ENCODE measurements at places on chromosomes 5 and 9. TPM values are rescaled to one million over a fixed set of nuclear protein-coding genes. Genes with fewer than 3 reads are reported as not detected.

DNA sequence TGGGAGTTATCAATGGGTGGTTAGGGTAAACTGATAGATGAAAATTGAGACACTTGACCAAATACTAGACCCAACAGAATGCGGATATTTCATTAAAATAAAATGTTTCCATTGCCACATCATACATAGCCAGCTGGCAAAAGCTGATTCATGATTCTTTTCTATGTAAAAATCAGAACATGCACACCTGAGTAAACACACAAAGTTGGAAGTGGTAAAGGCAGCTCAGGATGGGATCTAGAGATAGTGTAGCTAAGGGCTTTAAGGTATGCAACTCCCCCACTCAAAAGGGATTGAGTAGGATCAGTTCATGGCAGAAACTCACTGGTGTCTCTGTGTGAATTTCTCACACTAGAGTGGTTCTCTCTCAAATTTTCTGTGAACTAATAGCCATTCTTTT lies 541.1 kb upstream of the GRAMD2B start:
- DNase-seq: no peak

The RNF183 gene
- 0.20 TPM for total RNA-seq

DNA sequence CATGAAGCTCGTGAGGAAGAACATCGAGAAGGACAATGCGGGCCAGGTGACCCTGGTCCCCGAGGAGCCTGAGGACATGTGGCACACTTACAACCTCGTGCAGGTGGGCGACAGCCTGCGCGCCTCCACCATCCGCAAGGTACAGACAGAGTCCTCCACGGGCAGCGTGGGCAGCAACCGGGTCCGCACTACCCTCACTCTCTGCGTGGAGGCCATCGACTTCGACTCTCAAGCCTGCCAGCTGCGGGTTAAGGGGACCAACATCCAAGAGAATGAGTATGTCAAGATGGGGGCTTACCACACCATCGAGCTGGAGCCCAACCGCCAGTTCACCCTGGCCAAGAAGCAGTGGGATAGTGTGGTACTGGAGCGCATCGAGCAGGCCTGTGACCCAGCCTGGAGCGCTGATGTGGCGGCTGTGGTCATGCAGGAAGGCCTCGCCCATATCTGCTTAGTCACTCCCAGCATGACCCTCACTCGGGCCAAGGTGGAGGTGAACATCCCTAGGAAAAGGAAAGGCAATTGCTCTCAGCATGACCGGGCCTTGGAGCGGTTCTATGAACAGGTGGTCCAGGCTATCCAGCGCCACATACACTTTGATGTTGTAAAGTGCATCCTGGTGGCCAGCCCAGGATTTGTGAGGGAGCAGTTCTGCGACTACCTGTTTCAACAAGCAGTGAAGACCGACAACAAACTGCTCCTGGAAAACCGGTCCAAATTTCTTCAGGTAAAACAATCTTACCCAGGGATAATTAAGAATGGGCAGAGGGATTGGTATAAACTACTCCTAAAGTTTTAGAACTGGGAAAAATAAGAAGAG lies 12.9 kb downstream of the ITGA1 start:
- DNase-seq: peak; percentile 33

The PTGR1 gene
- total RNA-seq: 40.2 TPM

The CDKN2B-AS1 gene
- 0.20 TPM for total RNA-seq

DNA sequence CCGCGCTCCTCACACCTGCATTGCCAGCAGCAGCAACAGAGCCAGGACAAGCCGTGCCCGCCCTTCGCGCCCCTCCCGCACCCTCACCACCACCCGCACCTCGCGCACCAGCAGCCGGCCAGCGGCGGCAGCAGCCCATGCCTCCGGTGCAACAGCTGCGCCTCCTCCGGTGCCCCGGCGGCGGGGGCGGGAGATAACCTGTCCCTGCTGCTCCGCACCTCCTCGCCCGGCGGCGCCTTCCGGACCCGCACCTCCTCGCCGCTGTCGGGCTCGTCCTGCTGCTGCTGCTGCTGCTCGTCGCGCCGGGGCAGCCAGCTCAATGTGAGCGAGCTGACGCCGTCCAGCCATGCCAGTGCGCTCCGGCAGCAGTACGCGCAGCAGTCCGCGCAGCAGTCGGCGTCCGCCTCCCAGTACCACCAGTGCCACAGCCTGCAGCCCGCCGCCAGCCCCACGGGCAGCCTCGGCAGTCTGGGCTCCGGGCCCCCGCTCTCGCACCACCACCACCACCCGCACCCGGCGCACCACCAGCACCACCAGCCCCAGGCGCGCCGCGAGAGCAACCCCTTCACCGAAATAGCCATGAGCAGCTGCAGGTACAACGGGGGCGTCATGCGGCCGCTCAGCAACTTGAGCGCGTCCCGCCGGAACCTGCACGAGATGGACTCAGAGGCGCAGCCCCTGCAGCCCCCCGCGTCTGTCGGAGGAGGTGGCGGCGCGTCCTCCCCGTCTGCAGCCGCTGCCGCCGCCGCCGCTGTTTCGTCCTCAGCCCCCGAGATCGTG lies 517 bp downstream of the KCNN2 start:
- DNase-seq: no peak

- no peak for DNase-seq
Observed at GRCh38 chr9:37198039-37198729, 77.8 kb downstream of the ZCCHC7 start.

The DMGDH gene
- total RNA-seq: 3.3 TPM

DNA sequence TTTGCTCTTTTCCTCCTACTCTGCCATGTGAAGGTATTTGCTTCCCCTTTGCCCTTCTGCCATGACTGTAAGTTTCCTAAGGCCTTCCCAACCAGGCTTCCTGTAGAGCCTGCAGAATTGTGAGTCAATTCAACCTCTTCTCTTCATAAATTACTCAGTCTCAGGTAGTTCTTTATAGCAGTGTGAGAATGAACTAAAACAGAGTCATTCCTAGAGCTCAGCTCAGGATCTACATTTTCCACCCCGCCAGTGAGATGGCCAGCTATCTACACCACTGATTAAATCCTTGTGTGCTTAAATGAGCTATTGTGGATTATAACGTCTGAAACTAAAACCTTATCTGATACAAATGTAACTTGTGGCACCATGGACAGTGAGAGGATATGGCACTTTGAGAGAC lies 55.0 kb downstream of the FRMD3 start:
- DNase-seq: no peak

The CARTPT gene
- total RNA-seq: not detected

DNA sequence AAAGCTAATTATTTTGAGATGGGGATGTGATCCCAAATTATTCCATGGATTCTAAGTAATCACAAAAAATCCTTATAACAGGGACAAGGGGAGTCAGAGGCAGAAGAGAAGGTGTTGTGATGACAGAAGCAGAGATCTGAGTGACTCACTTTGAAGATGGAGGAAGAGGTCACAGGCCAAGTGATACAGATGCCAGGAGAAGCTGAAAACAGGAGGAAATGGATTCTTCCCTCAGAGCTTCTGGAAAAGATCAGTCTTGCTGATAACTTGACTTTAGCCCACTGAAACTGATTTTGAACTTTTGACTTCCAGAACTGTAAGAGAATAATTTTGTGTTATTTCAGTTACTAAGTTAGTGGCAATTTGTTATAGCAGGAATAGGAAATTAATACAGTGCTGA lies 105.3 kb downstream of the GCNT1 start:
- DNase-seq: no peak

DNA sequence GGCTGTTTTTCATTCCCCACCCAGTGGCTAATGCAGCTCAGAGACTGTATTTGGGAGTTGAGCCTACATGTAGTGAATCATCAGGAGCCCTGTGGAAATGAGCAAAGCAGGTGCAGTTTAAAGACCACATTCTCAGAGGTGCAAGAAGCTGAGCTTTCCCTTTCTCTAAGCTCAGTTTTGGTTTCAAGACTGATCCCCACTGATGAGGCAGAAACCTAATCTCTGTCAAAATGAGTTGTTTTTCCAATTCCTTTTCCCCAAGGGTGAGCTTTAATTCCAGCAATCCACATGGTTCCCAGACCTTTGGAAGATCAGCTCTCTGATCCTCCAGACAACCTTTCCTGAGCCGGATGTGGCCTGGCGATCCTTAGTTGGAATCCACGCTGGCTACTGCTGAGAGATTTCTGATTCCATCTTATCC lies 420.5 kb downstream of the EBF1 start:
- no peak for DNase-seq

The SLC34A1 gene
- total RNA-seq: not detected

- no peak for DNase-seq
Observed at GRCh38 chr9:127874301-127875221, 2.9 kb downstream of the AK1 start.

The LHX6 gene
- total RNA-seq: 0.99 TPM

The SPZ1 gene
- not detected for total RNA-seq

GRCh38 chr9:103304797-103305196 lies 309.7 kb downstream of the CYLC2 start:
- no peak for DNase-seq
